ENCODE measurements at places on chromosomes 1 and 21.

DNA sequence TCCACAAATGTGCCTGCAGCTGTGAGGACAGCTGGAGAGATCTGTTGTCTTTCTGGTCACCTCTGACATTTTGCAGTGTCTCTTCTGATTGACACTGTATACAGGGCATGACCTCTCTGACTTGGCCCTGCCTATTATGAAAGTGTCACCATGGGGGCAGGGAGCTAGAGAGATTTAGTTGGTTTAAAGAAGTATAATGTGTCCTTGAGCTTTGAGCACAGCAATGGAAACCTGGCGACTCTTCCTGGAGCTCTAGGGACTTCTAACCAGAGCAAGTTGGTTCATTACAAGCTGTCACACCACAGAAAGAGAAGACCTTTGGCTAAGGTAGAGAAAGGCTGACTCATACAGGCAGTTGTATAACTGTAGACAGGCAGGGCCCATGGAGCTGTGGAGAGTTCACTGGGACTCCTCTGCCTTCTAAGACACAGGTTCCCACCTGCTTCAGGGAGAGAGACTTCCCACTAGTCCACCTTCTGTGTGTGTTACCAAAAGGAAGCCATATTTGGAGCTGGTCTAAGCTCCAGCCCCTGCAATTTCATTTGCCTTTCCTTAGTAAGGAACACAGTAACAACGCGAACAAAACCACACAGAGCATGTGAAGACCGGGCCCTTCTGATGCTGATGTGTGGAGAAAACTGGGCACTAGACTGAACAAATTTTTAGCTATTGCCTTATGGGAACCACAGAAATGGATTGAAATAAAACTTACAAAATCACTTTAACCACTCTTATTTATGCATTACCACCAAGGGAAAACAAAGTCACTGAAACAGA is 90.5 kb upstream of the ADAR start:
- DNase-seq = no peak

GRCh38 chr1:31529999-31530684 is 46.2 kb upstream of the TINAGL1 start:
- no peak for DNase-seq

DNA sequence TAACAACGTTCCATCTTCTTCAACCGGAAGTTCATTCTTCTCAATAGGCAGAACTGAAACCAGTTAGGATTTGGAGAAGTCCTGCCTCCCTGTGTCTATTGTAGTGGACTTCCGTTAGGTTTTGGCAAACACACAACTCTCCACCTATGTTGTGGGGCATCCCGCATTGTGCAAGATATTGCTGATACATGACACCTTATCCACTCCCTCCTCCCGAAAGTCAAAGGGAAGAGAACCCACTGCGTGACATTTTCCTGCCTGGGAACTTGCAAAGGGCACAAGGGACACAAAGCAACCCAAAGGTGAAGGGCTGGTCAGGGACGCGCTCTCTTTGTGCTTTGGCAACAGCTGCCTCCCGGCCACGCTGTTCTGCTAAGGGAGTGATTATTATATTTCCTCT is 164.8 kb downstream of the TPR start:
- no peak for DNase-seq

DNA sequence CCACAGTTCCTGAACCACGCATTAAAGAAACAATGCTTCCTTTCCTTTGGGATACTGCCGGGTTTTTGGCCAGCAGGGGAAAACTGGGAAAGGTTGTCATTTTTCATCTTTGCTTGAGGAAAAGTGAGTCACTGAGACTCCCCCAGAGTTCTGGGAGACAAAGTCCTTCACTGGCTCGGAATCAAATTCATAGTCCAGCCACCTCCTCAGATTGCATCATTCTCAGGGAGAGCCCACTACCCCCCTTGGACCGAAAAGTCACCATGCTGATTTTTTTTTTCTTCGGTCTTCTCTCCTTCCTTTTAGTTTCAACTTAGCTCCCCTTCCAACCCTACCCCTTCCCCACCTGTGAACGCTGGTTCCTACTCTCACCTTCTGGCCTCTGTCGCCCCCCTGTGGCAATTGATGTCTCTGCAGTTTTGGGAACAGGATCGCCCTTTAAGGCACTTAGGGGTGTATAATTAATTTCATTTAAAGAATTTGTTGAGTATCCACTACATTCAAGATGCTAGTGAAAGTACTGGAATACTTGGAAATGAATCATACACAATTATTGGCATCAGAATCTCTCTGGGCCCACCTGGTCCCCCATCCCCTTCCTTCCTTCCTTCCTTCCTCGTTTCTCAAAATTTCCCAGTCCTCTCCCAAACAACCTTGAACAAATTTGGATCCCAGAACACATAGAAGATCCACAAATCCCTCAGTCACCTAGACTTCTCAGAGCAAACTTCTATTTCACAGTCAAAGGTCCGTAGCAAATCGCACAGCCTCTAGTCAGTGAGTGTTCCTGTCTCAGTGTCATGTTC is 6.9 kb downstream of the ACKR1 start:
- no peak for DNase-seq

- DNase-seq = no peak
Observed at GRCh38 chr1:107213225-107213624, 72.4 kb downstream of the NTNG1 start.

GRCh38 chr1:206895837-206896242 is 1.4 kb upstream of the IL24 start:
- no peak for DNase-seq

DNA sequence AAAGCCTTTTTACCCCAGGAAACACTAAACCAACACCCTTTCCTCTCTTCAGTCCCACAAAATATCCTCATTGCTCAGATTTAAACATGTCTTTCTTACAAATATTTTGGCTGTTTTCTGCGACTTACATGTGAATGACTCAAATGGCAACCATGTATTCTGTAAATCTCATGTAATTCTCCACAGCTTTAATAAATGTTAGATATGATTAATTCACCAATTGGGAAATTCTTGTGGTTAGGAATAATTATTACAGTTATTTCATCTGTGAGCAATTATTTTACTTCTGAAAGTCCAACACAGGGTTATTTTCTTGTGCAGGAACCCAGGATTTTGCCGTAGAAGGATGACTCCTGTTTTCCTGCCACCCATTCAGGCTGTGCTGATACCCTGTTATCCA is 431.5 kb downstream of the LMO4 start:
- no peak for DNase-seq

- no peak for DNase-seq
Observed at GRCh38 chr1:7638078-7638477, 133.0 kb upstream of the VAMP3 start.

GRCh38 chr1:86365896-86366295 is 30.2 kb downstream of the ODF2L start:
- DNase-seq = no peak

DNA sequence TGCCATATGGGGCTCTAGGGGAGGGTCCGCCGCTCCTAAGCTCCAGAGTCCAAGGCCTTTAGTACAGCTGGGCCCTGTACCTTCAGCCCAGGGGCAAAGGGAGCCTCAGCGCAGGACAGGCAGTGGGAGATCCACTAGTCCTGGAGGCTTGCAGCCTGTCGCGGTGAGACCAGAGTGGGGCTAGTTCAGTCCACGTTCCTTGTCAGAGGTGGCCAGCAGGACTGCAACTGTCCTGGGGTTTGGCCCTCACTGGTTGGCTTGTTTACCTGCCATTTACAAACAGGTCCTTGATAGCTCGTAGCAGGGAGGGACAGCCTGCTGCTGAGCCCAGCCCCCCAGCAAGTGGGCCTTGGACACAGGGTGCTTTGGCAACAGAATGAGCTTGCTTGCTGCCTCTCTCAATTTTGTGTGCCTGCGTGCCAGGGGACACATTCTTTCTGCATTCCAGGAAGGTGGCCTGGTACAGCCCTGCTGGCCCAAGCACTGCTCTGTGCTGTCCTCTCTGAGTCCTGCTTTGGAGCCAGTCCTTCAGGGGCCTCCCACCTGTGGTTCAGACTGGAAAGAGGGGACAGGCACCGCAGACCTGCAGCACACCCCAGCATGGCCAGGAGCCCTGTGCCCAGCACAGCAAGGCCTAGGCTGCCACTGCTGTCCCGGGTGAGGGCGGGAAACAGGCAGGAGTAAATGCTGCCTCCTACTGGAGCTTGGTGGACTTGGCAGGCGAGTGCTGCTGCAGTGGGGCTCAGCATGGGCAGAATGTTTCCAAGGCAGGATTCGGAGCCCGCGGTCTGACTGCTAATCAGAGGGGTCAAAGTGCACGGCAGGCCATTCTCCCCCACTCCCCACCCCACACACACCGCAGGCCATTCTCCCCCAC is 15.2 kb downstream of the H6PD start:
- DNase-seq = no peak

DNA sequence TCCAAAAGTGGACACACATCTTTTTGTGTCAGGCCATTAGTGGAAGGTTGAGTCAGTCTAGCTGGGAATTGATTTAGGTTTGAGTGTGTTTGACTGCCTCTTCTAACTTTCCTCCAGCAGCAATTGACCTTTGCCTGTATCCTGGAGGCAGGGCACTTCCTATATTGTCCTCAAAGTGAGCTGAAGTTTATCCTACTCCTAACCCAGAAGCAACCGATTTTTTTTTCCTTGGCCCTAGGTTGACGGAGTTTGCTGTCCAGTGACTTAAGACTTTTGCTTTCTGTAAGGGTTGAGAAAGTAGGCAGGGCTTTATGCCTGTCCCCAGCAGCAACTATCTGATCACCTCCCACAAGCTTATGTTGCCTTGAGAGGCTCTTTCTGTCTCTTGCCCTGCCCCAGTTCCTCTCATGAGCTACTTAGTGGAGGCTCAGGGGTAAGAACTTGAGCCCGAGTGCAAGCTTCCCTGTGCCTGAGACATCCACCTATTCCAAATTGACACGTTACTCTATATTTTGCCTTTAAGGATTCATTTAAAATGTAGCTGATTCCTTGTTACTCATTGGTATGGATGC is 30.9 kb downstream of the SLC35F3 start:
- DNase-seq = no peak

DNA sequence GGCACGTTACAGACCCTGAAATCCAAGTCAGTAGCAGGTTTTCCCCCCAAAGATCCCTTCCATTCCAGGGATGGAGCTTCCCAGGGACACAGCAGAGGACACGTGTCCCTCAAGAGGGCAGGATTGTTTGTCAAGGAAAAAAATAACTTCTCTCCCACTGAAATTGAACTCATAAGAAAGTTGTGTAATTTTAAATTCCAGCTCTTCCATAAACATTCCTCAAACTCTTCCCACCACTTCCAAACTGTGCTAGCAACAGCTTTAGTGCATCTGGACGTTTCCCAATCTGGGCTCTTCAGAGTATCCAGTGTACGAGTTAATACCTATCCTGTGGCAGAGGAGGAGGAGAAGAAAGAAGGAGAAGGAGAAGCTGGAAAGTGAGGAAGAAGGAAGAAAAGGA is 79.6 kb downstream of the PSMG1 start:
- no peak for DNase-seq

- no peak for DNase-seq
Observed at GRCh38 chr21:10463156-10463555, 58.2 kb upstream of the TPTE start.

- no peak for DNase-seq
Observed at GRCh38 chr1:228314658-228315483, 91.8 kb downstream of the TRIM11 start.

DNA sequence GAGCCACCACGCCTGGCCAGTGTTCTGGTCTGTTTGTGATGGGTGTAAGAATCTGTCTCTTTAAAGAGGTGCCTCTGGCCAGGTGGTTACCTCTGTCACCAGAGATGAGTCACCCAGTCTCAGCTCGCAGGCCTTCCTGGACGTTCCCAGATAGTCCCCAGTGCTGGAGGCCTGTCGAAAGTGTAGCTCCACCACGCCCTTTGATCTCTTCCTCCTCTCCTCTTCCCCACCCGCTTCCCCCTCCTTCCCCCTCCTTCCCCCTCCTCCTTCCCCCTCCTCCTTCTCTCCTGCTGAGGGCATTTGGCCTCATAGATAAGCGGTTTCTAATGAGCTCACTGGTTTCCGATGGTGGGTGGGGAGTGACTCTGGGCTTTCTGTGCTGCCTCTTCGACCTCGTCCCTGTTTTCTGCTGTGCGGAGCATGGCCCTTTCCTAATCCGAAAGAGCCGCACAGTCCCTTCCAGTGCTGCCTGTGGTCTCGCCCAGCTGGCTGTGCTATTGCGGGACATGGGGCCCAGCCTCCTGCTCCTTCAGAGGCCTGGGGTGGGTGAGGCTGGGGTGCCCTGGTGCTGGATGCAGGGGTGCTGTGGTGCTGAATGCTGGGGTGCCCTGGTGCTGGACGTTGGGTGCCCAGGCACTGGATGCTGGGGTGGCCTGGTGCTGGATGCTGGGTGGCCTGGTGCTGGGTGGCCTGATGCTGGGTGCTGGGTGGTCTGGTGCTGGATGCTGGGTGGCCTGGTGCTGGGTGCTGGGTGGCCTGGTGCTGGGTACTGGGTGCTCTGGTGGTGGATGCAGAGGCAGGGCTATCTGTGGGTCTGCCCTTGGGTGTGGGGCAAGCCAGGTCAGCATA is 19.2 kb downstream of the AGPAT3 start:
- peak; percentile 34 for DNase-seq

GRCh38 chr1:54370287-54370989 is 35.8 kb downstream of the SSBP3 start:
- DNase-seq = no peak
